Left ventricle myocardium superior (tissue), 1 donor: ENCODE measurements at places on chromosomes 1 and 21. TPM values are rescaled to one million over a fixed set of nuclear protein-coding genes. Genes with fewer than 3 reads are reported as not detected.

The PBX1 gene
- total RNA-seq, result 69.6 TPM

The NR1I3 gene
- total RNA-seq, result not detected

The SYF2 gene
- total RNA-seq, result 40.8 TPM

The IGSF21 gene
- 1.8 TPM for total RNA-seq

The ZNF683 gene
- total RNA-seq, result not detected
